ENCODE measurements at places on chromosomes 7 and 10.

DNA sequence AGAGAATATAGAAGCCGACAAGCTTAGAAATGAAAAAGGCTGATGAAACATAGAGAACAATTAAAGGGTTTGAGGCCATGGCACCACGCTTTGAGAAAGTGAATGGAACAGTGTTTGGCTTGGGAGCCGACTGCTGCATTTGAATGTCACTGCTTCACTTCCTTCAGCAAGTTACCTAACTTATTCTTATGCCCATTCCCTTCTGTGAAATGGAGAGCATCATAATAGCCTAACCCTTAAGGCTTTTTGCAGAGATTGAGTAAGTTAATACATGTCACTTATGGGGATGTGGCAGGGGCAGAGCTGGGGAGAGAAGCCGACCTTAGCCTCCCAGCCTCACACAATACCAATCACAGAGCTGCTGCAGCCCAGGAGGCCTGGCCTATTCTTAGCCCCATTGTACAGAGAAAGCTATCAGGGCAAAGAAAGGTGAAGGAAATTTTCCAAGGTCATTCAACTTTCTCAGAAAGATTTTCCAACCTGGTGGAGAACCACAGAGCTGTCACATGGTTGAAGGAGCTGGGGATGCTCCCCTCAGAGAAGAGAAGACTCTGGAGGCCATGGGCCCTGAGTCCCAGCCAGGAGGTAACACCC is 186.0 kb upstream of the GDF10 start:
- DNase-seq, result no peak

- no peak for DNase-seq
Measured at GRCh38 chr10:132208462-132209050, 21.8 kb downstream of the DPYSL4 start.

GRCh38 chr7:149130572-149131198 is 4.6 kb upstream of the ZNF425 start:
- DNase-seq, result no peak

DNA sequence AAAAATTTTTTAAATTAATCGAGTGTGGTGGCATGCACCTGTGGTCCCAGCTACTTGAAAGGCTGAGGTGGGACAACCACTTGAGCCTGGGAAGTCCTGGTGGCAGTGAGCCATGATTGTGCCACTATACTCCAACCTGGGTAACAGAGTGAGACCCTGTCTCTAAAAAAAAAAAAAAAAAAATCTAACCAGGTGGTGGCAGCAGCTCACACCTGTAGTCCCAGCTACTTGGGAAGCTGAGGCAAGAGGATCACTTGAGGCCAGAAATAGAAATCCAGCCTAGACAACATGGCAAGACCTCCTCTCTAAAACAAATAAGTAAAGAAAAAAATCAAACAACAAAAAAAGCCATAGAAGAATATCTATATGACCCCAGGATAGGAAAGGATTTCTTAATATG is 3.6 kb upstream of the MYOF start:
- DNase-seq, result no peak

GRCh38 chr7:101902680-101903514 is 85.5 kb downstream of the CUX1 start:
- DNase-seq, result no peak

GRCh38 chr10:129532838-129533237 is 65.8 kb downstream of the MGMT start:
- no peak for DNase-seq

GRCh38 chr7:80053124-80053523 is 81.5 kb upstream of the GNAI1 start:
- DNase-seq, result no peak

GRCh38 chr10:45495438-45496152 is 121.6 kb downstream of the ALOX5 start:
- DNase-seq, result peak; percentile 5

DNA sequence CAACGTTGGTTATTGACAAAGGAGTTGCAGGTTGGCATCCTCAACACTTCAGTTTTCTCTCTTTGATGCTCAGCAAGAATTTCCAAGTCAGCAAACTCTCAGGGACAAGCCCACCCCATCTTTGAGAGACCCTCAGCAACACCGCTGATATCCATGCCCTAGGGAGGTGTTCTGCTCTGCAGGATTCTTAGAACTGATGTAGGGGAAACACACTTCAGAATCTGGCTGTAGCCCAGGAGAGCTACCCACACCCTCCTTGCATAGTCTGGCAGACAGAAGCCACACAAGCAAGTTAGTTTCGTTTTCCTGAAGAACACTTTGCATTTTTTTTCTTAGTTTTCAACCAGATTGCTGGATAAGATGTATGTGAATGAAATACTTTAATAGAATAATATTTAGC is 822 bp downstream of the SAMD9L start:
- peak; percentile 52 for DNase-seq

DNA sequence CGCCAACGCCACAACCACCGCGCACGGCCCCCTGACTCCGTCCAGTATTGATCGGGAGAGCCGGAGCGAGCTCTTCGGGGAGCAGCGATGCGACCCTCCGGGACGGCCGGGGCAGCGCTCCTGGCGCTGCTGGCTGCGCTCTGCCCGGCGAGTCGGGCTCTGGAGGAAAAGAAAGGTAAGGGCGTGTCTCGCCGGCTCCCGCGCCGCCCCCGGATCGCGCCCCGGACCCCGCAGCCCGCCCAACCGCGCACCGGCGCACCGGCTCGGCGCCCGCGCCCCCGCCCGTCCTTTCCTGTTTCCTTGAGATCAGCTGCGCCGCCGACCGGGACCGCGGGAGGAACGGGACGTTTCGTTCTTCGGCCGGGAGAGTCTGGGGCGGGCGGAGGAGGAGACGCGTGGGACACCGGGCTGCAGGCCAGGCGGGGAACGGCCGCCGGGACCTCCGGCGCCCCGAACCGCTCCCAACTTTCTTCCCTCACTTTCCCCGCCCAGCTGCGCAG is 424 bp downstream of the EGFR start:
- peak; percentile 10 for DNase-seq

DNA sequence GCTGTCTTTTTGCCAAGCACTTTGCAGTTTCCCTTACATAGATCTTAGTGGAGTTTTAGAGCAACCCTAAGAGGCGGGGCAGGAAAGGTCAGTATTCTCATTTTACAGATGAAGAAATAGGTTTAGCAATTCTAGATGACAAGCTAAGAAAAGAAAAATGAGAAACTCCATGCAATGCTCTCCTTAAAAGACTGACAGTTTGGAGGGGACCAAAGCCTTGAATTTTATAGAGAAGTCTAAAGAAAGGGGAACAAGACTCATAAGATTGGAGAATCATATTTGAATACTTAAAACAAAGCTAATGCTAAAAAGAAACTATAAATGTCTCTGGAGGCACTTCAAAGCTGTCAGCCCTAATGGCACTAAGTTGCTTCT is 19.6 kb downstream of the CEP55 start:
- DNase-seq, result peak; percentile 79

DNA sequence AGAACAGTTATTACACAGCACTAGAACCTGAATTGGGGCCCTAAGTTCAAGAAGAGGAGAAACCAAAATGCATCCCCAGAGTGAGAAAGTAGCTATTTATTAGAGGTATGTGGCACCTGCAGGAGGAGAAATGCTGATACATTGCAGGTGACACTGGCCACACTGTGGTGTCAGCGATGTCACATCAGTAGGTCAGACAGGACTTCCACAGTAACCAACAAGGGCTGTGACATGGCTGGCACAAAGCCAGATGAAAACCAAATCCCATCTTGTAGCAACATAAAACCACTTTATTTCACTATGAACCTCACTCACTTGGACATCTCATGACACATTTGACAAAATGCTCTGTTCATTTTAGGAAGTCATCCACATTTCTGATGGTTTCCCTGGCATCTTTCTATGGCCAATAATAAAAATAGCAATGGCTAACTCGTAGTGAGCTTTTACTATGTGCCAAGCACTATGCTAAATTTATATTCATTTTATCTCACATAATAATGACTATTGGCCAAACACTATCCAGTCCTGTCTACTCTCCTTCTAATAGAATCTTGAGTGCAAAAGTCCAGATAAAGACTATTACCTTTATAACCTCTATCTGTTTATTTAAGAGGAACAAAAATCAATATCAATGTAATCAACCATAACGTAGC is 154.2 kb downstream of the TSPAN12 start:
- DNase-seq, result no peak

- no peak for DNase-seq
Measured at GRCh38 chr7:99665312-99666012, 14.3 kb downstream of the CYP3A5 start.

DNA sequence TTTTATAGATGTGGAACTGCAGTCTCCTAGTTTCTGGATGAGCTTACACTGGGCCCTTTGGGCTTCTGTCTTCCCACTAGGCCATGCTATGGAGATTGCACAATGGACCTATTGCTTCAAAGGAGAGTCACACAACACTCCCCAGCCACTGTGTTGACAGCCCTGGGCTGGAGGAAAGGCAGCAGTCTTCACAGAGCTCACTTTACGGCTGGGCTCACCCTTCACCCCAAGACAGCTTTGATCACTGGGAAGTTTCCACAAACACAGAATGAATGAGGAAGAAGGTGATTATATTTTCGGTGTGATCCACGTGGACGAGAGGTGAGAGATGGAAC is 92.7 kb upstream of the GDF10 start:
- peak; percentile 68 for DNase-seq
